NCI-H187 treated with DMSO at 0.1 percent for 48 hours (cell line): ENCODE measurements at places on chromosomes 7 and 10.

DNA sequence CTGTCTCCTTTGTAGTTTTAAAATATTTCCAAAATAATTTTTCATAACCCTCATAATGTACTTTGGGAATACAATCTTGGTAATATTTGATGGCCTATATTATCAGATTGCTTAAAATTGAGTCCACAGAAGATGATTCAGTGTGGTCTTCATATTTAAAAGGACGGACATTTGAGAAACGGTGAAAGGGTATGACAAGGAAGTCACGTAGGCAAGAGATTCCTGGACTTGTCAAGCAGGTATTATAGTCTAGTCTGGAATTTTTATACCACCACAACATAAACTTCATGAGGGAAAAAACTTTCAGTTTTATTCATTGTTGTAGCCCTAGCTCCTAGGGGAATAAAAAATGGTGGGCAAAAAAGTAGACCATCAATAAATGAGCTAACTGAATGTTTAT, 82.3 kb downstream of the KMT2E start:
- DNase-seq: no peak

DNA sequence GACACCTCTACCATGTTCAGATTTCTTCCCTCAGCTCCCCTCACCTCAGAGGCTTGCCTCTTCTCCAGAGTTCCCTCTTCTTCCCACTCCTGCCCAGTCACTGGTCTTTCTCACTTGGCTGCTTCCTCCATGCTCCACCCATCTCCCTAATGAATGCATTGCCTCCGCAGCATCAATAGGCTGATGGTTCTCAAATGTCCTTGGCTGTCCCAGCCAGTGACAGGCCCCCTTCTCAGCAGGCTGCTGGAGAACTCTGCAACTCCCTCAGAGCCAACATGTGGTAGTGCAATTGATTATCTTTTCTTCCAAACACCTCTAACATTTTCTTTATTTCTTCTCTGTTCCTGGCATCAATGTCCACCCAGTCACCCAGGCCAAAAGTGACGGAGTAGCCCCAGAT, 218.2 kb downstream of the RELN start:
- no peak for DNase-seq

DNA sequence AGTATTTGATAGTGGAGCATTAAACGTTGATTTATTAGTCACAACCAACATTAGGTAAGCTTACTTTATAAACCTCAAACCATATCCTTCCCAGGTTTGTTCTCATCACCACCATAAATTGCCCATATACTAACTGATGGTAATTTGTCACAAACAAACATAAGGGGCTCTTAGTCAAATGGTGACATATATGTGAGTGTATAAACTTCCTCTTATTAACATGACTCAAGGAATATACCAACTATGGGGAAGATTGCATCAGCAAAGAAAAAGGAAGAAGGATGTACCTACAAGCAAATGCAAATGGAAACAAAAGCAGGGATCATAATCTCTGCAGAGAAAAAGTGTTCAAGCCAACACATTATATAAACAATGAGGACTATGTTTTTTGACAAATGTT, 418.2 kb upstream of the AKR1E2 start:
- DNase-seq: no peak

GRCh38 chr7:44724276-44724675, 24.4 kb upstream of the ZMIZ2 start:
- DNase-seq: no peak

DNA sequence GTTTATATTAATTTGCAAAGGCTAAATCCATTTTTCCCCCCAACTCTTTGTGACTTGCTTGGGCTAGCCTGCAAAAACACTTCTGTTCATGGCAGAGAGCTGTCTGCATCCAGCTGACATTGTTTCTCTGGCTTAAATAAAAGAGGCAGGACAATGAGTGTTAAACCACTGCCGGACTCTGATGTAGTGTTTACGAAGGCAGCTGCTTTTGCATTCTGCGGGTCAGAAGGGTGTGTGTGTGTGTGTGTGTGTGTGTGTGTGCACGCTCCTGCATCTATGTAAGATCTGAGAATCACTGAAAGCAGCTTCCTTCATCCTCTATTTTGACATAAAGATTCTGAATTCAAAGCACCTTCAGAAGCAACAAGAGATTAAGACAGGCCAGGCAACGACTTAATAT, 28.3 kb downstream of the NRP1 start:
- DNase-seq: no peak
